NT2/D1 (cell line): ENCODE measurements at places on chromosomes 2 and 18.

- DNase-seq, result no peak
These were observed at the start of gene LDLRAD4 for GRCh38 chr18:13218368-13218991. LDLRAD4 (plus strand) TSS chr18:13218760.

DNA sequence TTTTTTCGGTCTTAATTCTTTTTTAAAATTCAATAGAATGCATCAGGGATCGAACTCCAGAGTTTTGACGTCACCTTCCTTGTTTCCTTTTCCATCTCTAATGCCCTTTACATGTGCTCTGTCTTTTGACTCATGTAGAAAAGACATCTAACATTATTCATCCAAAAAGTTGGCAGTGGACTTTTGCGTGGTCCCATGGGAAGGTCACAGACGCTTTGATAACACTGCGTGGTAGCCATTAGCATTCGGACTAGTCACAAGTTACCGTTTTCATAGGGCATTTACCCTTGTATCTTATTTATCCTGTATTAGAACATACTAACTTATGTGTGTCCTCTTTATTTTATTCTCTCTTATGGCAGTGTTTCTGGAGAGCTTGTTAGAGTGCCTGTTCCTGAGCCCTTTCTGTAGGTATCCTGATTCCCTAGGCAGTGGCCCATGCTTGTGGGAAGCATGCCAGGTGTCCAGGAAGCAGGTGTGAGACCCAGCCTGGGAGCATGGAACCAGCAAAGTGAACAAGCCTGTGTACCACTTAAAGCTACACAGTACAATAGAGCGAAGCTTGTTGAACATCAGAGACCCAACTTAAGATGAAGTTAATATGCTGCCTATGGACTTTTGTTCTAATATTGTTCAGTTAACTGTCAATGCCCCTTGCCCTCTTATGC is 73.6 kb upstream of the RBM44 start:
- no peak for DNase-seq

GRCh38 chr2:238720232-238720672 is 127.6 kb upstream of the TWIST2 start:
- peak; percentile 68 for DNase-seq

DNA sequence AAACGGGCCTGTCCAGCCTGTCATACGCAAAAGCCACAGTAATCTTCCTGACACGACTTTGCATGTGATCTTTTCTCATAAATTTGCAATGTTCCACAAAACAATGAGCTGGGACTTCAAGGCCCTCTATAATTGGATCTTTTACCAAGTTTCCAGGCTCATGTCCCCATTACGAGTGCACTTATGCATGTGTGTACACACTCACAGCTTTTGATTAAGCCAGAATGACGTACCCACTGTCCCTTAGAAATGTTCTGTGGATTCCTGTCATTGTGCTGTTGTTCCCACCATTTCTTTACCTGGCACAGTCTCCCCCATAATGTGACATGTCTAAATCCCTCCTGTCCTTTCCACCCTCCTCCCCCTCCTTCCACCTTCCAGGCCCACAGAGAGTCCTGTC is 19.7 kb upstream of the TMEM247 start:
- no peak for DNase-seq

DNA sequence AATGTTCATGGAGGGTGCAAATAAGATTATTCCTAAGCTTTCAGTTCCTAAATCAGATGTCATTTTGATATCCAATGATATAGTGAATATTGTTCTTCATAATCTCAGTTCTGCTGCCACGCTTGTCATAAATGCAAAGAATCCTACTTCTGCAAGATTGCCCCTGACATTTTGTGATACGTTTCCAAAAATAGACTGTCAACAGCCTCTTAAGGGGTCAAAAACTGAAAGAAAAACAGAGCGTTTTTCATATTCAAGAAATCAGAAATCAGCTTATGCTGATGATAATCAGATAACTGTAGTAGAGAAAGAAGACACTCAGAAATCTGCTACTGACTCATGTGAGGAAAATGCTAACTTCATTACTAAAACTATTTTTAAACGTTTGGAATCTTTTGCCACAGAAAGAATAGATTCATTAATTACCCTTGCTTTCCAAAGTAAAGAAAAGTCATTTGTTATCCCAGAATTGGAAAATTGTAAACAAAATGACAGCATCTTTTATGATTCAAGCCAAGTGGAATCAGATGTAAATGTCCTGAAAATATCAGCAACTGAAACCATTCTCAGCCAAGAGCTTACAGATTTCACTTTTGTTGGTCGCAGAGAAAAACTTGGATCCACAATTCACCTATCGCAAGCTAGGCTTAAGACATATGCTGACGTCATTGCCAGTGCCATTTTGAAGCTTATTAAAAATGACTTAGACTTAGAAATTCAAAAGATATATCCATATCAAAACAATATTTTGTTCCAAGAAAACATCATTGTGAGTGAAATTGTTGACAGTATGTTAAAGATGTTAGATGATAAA is 55.1 kb downstream of the FSIP2 start:
- DNase-seq, result no peak

DNA sequence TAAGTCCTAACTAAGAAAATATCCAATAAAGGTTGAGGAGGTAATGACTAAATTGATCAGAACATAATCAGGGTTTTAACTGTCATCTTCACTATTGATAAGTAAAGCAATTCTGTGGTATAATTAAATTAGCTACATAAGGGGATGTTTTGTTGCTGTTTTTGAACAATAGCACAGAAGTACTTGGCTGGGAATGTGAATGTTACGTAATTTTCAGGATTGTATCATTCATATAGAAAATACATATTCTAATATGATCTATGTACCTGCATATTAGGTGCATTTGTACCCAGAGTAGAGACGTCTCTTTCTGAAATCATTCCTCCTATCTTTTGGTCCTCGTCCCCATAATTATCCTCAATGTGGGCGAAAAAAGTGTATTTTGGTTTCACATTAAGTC is 109.0 kb downstream of the PIEZO2 start:
- no peak for DNase-seq

DNA sequence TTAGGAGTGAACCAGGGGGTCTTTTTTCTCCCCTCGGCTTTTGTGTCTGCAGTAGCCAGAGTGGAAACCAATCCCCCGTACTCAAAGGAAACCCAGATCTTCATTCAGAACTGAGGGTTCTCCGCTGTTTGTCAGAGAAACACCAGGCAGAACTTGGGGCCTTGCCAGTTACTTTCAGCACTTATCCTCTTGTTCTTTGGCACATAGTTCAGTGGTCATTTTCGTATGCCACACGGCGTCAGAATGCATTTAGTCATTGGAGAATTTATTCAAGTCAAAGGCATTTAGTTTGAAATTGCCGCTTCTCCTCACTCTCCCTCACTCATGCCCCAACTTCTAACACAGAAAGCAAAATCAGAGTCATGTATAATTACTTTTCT is 102.9 kb downstream of the CABLES1 start:
- DNase-seq, result no peak

- no peak for DNase-seq
These were observed 140.9 kb upstream of the MYCN start for GRCh38 chr2:15799432-15799827.

GRCh38 chr2:61995065-61995464 is 89.6 kb downstream of the COMMD1 start:
- no peak for DNase-seq
